ENCODE measurements at places on chromosomes 2 and 18. TPM values are rescaled to one million over a fixed set of nuclear protein-coding genes. Genes with fewer than 3 reads are reported as not detected.

DOK6 gene
- 15.1 TPM for total RNA-seq

UGT1A6 gene
- total RNA-seq = not detected

GRCh38 chr18:46010050-46010449 is 42.9 kb upstream of the EPG5 start:
- H3K4me1 ChIP-seq = no peaks in the 10 kb centered on the region
- no peak for DNase-seq
- no peak overlapping the region for H3K27ac ChIP-seq
- H3K4me3 ChIP-seq = no peak overlapping the region
- H3K27me3 ChIP-seq = no peaks in the 10 kb centered on the region
- peaks cover 16% of the 10 kb centered on the region for H3K36me3 ChIP-seq

- no peak overlapping the region for H3K4me3 ChIP-seq
- H3K4me1 ChIP-seq = peaks cover 4% of the 10 kb centered on the region
- H3K27me3 ChIP-seq = peaks cover 34% of the 10 kb centered on the region
- no peak overlapping the region for H3K27ac ChIP-seq
- no peak for DNase-seq
Observed at GRCh38 chr2:242044313-242044590, 174.7 kb downstream of the RTP5 start.

DNA sequence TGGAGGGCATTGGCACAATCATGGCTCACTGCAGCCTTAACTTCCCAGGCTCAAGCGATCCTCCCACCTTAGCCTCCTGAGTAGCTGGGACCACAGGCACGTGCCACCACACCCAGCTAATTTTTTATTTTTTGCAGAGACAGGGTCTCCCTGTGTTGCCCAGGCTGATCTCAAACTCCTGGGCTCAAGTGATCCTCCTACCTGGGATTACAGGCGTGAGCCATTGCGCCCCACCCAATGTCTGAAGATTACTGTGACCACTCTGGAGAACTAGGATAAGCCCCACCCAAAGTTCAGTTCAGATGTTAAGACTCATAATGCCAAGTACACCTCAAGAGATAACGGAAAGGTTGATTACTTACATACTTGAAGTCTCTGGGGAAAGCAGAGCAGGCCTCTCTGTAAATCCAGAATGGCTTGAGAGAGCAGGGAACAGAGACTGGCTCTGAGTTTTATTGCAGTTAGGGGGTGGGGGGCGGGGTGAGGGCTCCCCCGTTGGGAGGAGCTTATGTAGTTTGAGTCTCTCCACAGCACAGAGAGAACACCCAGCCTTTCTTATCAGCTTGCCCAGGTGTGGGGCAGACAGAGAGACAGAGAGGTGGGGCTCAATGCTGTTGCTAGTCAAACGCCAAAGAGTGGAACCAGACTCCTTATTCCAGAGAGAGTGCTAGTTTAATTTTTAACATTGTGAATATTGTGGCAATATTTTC is 26.5 kb upstream of the ERICH2 start:
- no peaks in the 10 kb centered on the region for H3K36me3 ChIP-seq
- no peak overlapping the region for H3K4me3 ChIP-seq
- no peak overlapping the region for H3K27ac ChIP-seq

DNA sequence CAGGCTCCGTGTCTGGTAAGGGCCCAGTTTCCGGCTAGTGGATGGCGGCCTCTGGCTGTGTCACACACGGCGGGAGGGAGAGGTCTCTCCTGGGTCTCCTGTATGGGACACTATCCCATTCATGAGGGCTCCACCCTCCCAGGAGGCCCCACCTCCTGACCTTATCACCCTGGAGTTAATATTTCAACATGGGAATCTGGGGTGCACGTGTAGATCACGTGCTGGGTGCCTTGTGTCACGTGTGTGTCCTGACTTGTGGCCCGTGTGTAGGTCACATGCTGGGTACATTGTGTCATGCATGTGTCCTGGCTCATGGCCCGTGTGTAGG is 9.9 kb downstream of the NEU4 start:
- H3K27me3 ChIP-seq = peaks cover 14% of the 10 kb centered on the region
- H3K4me1 ChIP-seq = no peaks in the 10 kb centered on the region
- peaks cover 2% of the 10 kb centered on the region for H3K36me3 ChIP-seq
- no peak overlapping the region for H3K4me3 ChIP-seq
- no peak overlapping the region for H3K27ac ChIP-seq

DNA sequence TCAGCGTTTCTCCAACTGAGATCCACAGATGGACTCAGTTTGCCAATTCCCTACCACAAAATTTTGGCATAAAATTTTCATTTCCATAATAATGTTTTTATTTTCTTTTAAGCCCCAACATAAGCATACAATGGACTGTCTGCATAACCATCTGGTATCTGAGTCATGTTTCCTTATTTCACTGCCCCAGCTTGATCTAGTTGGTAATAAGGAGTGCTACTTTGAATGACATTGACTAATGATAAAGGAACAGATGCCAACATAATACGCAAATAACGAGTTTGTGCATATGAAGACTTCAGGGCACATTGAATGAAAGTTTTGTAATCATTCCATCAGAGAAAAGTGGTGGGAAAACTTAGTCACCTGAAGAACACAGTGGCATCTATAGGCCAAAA is 8.8 kb upstream of the MBD2 start:
- no peaks in the 10 kb centered on the region for H3K36me3 ChIP-seq
- H3K27ac ChIP-seq = no peak overlapping the region
- no peak for DNase-seq
